ENCODE measurements at places on chromosomes 7 and 10.

- DNase-seq: no peak
Observed at GRCh38 chr7:100066953-100067352, 14.6 kb downstream of the ZNF3 start.

GRCh38 chr10:15863733-15864132 lies 3.4 kb upstream of the MINDY3 start:
- no peak for DNase-seq

- DNase-seq: peak; percentile 62
Observed at GRCh38 chr7:7181519-7182155, 707 bp upstream of the C1GALT1 start.

DNA sequence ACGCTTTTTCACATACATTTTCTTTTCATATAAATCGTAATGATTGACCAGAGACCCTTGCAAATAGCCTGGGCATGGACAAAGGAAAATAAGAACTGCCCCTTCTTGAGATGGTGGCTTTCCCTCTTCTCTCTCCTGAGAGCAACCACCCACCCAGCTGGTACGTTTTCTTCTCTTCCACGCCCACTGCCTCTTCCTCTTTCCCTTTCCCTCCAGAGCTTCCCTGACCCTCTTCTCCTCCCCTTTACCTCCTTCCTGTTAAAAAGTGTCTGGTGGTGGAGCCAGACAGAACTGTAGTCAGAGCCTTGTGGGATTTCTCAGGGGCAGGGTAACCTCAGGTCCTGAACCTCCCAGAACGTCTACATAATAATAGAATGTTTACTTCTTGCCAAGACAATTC lies 23.2 kb downstream of the GPR141 start:
- no peak for DNase-seq

- no peak for DNase-seq
Observed at GRCh38 chr7:30068117-30068516, 39.9 kb downstream of the PLEKHA8 start.

DNA sequence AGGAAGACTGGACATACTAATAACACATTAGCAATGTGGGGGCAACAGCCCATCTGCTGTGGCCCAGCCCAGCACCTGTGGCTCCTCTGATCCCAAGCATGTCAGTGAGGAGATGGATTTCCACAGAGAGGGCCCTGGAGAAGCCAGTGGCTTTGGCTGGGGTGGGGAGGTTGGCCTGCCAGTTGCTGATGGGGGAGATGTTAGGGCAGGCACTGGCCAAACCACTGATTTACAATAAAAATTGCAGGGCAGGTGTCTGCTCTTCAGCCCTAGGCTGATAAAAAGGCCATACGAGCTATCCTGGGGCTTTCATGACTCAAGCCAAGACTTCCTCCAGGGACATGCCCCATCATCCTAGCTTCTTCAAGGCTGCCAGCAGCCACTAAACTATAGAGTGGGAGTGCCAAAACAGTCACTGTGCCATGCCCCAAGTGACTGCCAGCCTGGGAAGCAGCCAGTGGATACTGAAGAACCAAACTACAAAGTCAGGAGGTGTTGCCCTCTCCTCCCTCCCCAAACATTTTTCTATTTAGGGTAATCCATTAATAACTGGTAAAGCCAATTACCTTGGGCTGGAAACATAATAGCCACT lies 37.8 kb downstream of the DPCD start:
- no peak for DNase-seq
